GM04504 (cell line): ENCODE measurements at places on chromosomes 11 and 22.

GRCh38 chr11:32113200-32113919 is 22.5 kb downstream of the RCN1 start:
- no peak for DNase-seq

GRCh38 chr11:116052603-116053547 is 548.7 kb upstream of the CADM1 start:
- DNase-seq: no peak

DNA sequence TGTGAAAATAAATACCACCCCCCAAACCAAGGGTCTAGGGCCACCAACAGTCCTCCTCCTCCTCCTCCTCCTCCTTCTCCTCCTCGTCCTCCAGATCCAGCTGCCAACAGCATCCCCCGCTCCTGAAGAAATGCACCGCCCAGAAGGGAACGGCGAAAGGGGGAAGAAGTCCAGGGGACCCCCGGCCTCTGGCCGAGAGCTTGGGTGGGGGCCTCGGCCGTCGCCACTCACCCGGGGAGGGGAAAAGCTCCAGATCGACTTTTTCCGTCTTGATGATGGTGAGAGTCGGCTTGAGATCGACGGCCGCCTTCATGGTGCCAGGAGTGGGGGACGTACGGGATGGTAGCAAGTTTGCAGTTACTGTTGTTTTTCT is 65.7 kb downstream of the ETS1 start:
- no peak for DNase-seq

DNA sequence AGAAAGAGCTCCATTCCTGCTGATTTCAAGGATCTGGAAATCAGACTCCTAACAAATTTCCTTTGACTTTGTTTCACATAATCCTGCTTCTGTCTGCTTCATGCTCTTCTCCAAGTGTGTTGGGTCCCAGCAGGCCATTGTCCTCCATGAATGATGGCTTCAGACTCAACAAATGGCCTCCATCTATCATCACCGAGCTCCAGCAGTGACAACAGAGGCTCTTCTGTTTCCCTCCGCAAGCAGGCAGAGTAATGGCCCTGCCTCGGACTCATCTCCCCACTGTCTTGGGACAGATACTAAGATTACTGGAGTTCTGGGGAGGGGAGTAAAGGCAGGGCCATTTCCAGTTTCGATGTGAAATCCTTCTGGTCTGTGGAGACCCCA is 127.3 kb downstream of the TENM4 start:
- DNase-seq: no peak

DNA sequence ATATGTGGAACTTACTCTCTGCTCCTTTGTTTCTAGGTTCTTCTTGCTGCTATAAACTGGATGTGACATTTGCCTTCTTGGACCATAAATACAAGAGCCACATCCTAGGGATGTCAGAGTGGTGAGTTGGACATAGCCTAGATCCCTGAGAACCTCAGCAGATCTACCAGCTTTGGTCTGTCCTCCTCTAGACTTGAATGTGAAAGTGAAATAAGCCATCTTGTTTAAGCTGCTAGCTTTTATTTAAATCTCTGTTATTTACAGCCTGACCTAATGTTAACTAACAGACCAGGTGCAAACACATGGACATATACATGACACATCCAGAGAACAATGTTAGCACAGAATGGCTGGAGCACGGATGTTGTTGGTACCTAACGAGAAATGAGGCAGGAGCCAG is 36.0 kb downstream of the SLN start:
- no peak for DNase-seq

- DNase-seq: no peak
Measured at GRCh38 chr11:16713594-16713993, 24.9 kb upstream of the C11orf58 start.

- no peak for DNase-seq
Measured at GRCh38 chr11:69355959-69356702, 62.2 kb downstream of the MYEOV start.

GRCh38 chr11:39462506-39462905 is 1996.9 kb downstream of the LRRC4C start:
- DNase-seq: no peak

DNA sequence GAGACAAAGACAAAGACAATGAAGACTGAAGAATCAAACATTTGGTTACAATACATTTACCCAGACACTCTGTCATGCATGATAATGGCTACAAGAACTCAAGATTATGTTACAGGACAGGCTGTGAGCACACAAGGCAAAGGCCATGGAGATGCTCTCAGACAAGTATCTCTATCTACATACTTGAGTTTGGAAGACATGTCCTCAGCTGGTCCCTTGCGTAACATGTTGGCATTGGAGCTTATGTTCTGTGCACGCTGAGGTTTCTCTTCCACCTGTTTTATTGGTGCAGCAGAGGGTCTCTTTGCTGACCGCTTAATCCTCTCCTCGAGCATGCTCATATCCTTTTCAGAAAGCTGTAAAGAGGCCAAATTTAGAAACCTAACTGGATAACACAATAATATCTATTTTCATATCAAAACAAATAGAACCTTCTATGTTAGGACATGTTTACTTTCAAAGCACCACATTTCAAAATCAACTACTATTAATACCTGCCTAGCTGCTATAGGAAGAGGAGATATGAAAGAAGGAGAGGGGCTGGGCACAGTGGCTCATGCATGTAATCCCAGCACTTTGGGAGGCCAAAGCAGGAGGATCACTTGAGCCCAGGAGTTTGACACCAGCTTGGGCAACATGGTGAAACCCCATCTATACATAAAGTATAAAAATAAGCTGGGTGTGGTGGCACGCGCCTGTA is 41.6 kb downstream of the F2 start:
- DNase-seq: no peak

GRCh38 chr11:110469127-110469526 is 39.4 kb downstream of the FDX1 start:
- no peak for DNase-seq

- no peak for DNase-seq
Measured at GRCh38 chr11:58923300-58923788, 15.9 kb upstream of the GLYATL1 start.

GRCh38 chr22:47738472-47739013 is 976.1 kb downstream of the TBC1D22A start:
- no peak for DNase-seq

GRCh38 chr11:17208257-17208999 is 642 bp upstream of the PIK3C2A start:
- no peak for DNase-seq

- DNase-seq: peak; percentile 60
Measured at GRCh38 chr22:27207907-27208306, 550.5 kb downstream of the MIAT start.

GRCh38 chr22:39806109-39806508 is 87.5 kb downstream of the ENTHD1 start:
- DNase-seq: no peak

GRCh38 chr11:8661001-8661795 is 21.3 kb downstream of the TRIM66 start:
- DNase-seq: no peak

- DNase-seq: peak; percentile 39
Measured at GRCh38 chr11:65425971-65426838, 3.6 kb downstream of the NEAT1 start.

- DNase-seq: no peak
Measured at GRCh38 chr11:118152552-118153471, at the start of gene SCN4B. Gene SCN4B (minus strand): TSS chr11:118152823. CDS start chr11:118152673, 150 bp downstream.

GRCh38 chr11:19615341-19616183 is 97.1 kb upstream of the NAV2 start:
- no peak for DNase-seq

DNA sequence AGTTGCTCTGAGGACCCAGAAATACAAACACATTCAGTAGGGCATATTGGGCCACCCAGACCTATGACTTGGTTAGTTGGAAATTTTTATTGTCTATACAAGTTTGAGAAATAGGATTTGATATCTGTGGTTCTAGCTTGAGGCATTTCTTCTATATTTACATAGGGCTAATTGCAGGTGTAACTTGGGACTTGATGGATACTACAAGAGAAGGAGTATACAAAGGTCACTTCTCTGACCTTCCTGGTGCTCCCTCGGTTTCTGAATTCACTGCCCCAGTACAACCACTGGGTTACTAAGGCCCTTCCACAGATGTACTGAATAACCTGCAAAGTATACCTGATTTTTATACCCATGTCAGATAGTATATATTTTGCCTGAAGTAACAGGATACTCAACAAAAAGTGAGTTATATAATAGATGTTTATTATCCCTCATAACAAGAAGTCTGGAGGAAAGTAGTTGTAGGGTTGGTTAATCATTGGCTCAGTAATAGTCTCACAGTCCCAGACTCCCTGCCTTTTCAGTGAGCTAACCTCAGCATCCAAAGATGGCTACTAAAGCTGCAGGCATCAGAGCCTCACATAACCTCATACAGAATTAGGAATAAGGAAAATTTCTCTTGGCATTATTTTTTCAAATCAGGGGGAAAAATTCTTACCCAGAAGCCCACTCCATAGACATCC is 8.8 kb upstream of the PGR start:
- DNase-seq: no peak

DNA sequence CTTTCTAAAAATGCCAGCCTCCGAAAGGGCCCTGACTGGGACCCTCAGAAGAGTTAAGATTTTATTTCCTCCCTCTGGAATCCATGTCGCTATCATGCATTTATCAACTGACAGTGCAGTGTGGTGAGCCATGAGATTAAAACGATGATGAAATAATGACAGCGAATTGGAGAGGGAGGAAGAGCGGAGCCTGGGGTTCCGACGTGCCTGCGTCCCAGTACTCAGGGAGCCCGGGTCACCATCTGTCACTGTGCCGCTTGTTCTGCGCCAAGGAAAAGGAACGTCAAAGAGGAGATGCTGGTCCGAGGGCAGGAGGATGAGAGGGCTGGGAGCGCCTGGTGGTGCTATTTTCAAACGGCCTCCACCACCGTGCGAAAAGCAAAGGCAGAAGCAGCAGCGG is 46.2 kb downstream of the MACROD1 start:
- DNase-seq: no peak

GRCh38 chr11:85922367-85922766 is 67.2 kb downstream of the CCDC83 start:
- no peak for DNase-seq

- no peak for DNase-seq
Measured at GRCh38 chr11:1127664-1128162, 30.0 kb upstream of the MUC5AC start.

- DNase-seq: no peak
Measured at GRCh38 chr22:36902143-36902926, 11.1 kb upstream of the CSF2RB start.
